ENCODE measurements at places on chromosomes 6 and 20. TPM values are rescaled to one million over a fixed set of nuclear protein-coding genes. Genes with fewer than 3 reads are reported as not detected.

- H3K27ac ChIP-seq = no peak overlapping the region
- H3K36me3 ChIP-seq = no peaks in the 10 kb centered on the region
- no peaks in the 10 kb centered on the region for H3K4me1 ChIP-seq
- DNase-seq = no peak
- H3K4me3 ChIP-seq = no peak overlapping the region
Observed at GRCh38 chr6:156587071-156587470, 190.1 kb upstream of the ARID1B start.

GRCh38 chr6:110363748-110364147, 5.6 kb upstream of the METTL24 start:
- H3K36me3 ChIP-seq = no peaks in the 10 kb centered on the region
- no peak overlapping the region for H3K4me3 ChIP-seq
- no peak for DNase-seq

- H3K4me3 ChIP-seq = no peak overlapping the region
- peaks cover 44% of the 10 kb centered on the region for H3K27me3 ChIP-seq
- H3K4me1 ChIP-seq = no peaks in the 10 kb centered on the region
Observed at GRCh38 chr20:37562695-37563480, 35.2 kb upstream of the BLCAP start.

RHAG gene
- not detected for total RNA-seq

GSTA2 gene
- not detected for total RNA-seq

DNA sequence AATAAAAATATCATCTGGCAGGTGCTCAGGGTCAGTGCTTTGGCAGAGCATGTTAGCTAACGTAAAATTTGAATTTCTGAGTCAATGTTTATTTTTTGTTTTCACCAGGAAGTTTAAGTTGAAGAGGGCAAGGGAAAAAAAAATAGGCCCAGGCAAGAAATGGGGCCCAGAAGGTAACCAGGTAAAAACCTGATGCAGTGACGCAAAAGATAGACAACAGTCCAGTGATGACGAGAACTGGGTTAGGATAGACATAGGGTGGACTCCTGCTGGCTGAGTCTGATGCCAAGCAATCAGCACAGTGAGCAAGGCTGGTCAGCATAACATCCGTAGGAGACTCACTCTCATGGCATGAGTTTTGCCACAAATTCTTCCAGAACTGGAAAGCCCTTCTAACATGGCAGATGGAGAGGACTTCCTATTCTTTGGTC, 42.2 kb downstream of the ZHX3 start:
- no peaks in the 10 kb centered on the region for H3K36me3 ChIP-seq
- no peaks in the 10 kb centered on the region for H3K27me3 ChIP-seq
- no peak overlapping the region for H3K4me3 ChIP-seq

DNA sequence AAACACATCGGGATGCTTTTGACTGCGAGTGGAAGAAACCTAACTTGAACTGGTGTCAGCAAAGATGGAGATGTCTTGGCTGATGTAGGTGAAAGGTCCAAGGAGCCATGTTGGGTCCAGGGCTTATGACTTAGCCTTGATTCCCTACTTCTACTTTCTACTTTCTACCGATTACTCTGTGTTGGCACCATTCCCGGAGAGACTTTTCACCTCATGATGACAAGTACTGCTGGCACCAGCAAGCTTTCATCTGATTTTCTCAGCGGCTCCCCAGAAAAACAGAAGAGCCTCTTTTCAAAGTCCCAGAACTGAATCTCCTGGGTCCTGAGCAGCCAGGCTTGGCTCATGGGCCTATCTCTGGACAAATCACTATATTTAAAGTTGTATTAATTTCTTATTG, 4.9 kb upstream of the EDN3 start:
- H3K4me3 ChIP-seq = no peak overlapping the region
- H3K27ac ChIP-seq = no peak overlapping the region
- H3K27me3 ChIP-seq = peaks cover 46% of the 10 kb centered on the region
- H3K36me3 ChIP-seq = no peaks in the 10 kb centered on the region
- H3K4me1 ChIP-seq = peaks cover 7% of the 10 kb centered on the region

TSBP1 gene
- not detected for total RNA-seq

ACTL10 gene
- total RNA-seq = 4.1 TPM

SLC22A2 gene
- not detected for total RNA-seq

DNA sequence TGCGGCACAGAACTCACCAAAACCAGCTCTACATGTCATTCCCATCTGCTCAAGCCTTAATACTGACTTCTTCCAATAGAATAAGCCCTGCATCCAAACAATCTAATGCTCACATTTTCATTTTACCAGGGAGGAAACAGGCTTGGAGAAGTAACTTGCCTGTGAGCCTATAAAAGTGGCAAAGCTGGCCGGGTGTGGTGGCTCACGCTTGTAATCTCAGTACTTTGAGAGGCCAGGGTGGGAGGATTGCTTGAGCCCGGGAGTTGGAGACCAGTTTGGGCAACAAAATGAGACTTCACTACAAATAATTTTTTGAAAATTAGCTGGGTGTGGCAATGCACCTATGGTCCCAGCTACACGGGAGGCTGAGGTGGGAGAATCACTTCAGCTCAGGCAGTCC, 133.7 kb downstream of the LY86 start:
- H3K36me3 ChIP-seq = no peaks in the 10 kb centered on the region
- peaks cover 9% of the 10 kb centered on the region for H3K4me1 ChIP-seq
- DNase-seq = no peak
- no peak overlapping the region for H3K4me3 ChIP-seq
- no peak overlapping the region for H3K27ac ChIP-seq

ENPP3 gene
- total RNA-seq = 0.64 TPM

GRCh38 chr6:83536034-83536646, 23.8 kb downstream of the PRSS35 start:
- peaks cover 16% of the 10 kb centered on the region for H3K27me3 ChIP-seq
- DNase-seq = peak; percentile 12
- H3K36me3 ChIP-seq = no peaks in the 10 kb centered on the region
- no peak overlapping the region for H3K4me3 ChIP-seq
- no peaks in the 10 kb centered on the region for H3K4me1 ChIP-seq

PI3 gene
- not detected for total RNA-seq

DNA sequence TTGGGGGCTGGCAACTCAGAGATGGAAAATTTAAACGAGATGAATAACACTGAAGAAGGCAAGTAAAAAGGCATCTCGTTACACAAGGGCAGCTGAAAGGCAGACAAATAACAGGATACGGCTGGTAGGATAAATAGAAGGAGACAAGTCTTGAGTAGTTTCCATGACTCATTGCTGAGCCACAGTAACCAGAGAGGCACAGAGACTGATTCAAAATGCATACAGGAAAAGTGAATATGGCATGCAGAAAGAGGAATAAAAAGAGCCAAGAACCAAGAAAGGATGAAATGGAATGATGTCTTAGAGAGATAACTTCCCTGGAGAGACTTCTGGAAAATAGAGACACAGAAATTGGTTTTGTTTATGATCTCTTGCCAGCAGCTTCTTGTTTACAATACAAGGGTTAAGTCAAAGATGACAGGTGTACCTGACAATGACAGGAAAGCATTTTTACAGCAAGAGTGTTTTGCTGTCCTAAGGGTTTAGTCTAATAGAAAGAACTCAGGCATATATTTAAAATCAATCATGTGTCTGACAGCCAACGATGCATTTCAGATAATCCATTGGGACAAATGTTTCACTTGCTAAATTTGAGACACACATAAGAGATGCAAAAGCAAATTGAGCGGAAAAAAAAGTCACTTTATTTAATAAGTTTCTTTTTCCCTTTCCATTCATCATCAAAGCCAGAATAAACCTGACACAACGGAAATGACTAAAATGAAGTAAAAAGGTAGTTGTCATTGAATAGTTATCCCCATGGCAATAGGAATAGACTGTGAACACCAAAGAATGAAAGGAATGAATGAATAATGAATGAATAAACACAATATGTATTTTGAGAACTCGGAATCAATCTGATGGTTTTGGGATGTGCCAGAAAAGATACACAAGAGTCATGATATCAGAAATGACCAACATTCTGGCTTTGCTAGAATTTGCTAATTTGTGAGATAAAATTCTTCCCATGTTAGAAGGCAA, 68.0 kb upstream of the KCNQ5 start:
- H3K4me1 ChIP-seq = peaks cover 11% of the 10 kb centered on the region
- H3K36me3 ChIP-seq = no peaks in the 10 kb centered on the region
- H3K27ac ChIP-seq = peak overlapping the region; percentile 18
- H3K4me3 ChIP-seq = no peak overlapping the region
- peaks cover 5% of the 10 kb centered on the region for H3K27me3 ChIP-seq

DNA sequence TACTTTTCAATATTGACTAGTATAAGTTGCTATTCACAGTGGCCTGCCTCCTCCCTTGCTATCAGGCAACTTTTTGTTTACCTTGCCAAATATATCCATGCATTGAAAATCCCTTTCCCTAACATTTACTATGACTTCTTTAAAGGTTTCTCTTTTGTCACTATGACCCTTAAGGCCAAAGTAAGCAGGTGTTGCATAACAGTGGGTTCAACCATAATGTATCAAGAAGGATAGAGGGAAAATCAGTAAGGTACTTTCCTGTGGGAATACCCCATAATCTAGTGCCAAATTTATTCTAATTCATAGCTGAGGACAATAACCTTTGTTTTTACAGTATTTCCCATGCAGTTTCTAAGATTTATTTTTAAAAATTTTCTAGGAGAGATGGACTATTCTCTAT, 527.6 kb downstream of the CDKAL1 start:
- H3K4me3 ChIP-seq = no peak overlapping the region
- H3K36me3 ChIP-seq = peaks cover 39% of the 10 kb centered on the region
- no peak for DNase-seq
- no peak overlapping the region for H3K27ac ChIP-seq

GRCh38 chr6:16377470-16377869, 139.1 kb downstream of the GMPR start:
- no peak for DNase-seq
- H3K4me1 ChIP-seq = peaks cover 13% of the 10 kb centered on the region
- no peak overlapping the region for H3K4me3 ChIP-seq
- H3K27me3 ChIP-seq = no peaks in the 10 kb centered on the region

DNA sequence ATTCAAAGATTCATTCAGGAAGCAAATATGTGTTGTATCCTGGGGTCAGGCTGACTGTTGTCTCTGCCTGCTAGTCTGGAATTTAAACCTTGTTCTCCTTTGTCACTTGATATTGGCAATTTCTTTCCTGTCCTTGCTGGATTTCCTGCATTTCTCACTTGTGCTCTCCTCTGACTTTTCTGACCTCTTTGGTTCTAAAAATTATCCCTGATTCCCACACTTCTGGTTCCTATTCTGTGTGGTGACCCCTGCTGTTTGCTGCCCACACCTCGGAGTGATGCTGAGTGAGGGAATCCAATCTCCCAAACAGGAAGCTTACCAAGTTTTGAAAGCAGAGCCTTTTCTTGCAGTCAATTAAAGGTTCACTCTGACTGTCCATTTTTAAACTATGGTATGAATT, 345.3 kb downstream of the CDKAL1 start:
- DNase-seq = no peak
- H3K4me1 ChIP-seq = peaks cover 6% of the 10 kb centered on the region
- no peak overlapping the region for H3K27ac ChIP-seq
- H3K36me3 ChIP-seq = peaks cover 66% of the 10 kb centered on the region

GRCh38 chr6:29602564-29603361, 17.8 kb downstream of the OR2H2 start:
- H3K36me3 ChIP-seq = no peaks in the 10 kb centered on the region
- H3K27ac ChIP-seq = no peak overlapping the region
- no peaks in the 10 kb centered on the region for H3K4me1 ChIP-seq
- H3K27me3 ChIP-seq = no peaks in the 10 kb centered on the region

SYNE1 gene
- total RNA-seq = 21.9 TPM

DNA sequence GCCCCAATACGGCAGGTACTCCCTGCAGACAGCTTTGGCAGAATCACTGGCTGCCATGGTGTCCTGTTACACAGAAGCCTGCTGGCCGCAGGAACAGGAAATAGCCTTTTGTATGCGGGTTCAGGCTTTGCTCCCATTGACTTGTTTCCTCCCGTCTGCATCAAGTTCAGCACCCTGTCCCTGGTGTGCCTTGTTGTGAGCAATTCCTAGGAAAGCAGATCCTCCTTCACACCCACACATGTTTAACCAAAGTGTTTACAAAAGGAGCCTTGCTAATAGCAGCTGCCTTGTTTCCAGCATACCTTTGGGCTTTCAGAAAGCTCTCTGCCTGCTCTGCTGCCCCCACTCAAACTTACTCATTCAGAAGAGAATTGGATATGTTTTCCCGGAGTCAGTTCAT, 127.2 kb upstream of the SUPT3H start:
- peaks cover 10% of the 10 kb centered on the region for H3K36me3 ChIP-seq
- H3K27me3 ChIP-seq = no peaks in the 10 kb centered on the region
- H3K27ac ChIP-seq = no peak overlapping the region
- no peak for DNase-seq
- H3K4me1 ChIP-seq = peaks cover 10% of the 10 kb centered on the region

GSTA4 gene
- 8.5 TPM for total RNA-seq

- no peak for DNase-seq
- no peaks in the 10 kb centered on the region for H3K4me1 ChIP-seq
- H3K27ac ChIP-seq = no peak overlapping the region
- H3K36me3 ChIP-seq = no peaks in the 10 kb centered on the region
Observed at GRCh38 chr20:40488401-40488800, 200.6 kb downstream of the MAFB start.

METTL24 gene
- total RNA-seq = 0.26 TPM

GRCh38 chr20:51193066-51193772, 170.3 kb upstream of the KCNG1 start:
- H3K36me3 ChIP-seq = no peaks in the 10 kb centered on the region
- H3K27me3 ChIP-seq = peaks cover 15% of the 10 kb centered on the region
- DNase-seq = no peak
- no peak overlapping the region for H3K4me3 ChIP-seq

PGC gene
- total RNA-seq = not detected

C20orf144 gene
- total RNA-seq = 0.10 TPM

DNA sequence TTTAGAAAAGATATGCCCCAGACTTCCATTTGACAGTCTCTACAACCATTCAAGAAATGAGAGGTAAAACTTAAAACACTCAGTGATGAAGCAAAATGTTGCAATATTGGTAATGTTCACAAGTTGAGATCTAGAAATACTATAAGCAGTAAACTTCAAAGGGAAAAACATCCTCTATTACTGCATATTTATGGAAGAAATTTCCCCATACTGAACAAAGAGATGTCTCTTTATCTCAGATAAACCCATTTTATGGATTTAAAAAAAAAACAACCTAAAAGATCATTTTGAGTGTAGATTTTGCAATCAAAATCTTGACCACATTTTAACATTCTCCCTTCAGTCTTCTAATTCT, 177.8 kb upstream of the TAB2 start:
- peaks cover 35% of the 10 kb centered on the region for H3K4me1 ChIP-seq
- no peak for DNase-seq
- peak overlapping the region; percentile 99 for H3K27ac ChIP-seq

GHRH gene
- total RNA-seq = not detected
